ENCODE measurements at places on chromosomes 5 and 9. TPM values are rescaled to one million over a fixed set of nuclear protein-coding genes. Genes with fewer than 3 reads are reported as not detected.

DAP gene
- 34.6 TPM for total RNA-seq

ANKRD31 gene
- 0.32 TPM for total RNA-seq

GPX3 gene
- total RNA-seq: 125 TPM

WNK2 gene
- total RNA-seq: 0.92 TPM

ANKRD20A1 gene
- total RNA-seq: 5.9 TPM

SEC61B gene
- 75.8 TPM for total RNA-seq

IL3 gene
- not detected for total RNA-seq

ARID3C gene
- total RNA-seq: not detected

OTULINL gene
- 0.88 TPM for total RNA-seq

FKBP15 gene
- 18.8 TPM for total RNA-seq

PTTG1 gene
- 74.7 TPM for total RNA-seq

NMUR2 gene
- total RNA-seq: not detected

TAF11L10 gene
- total RNA-seq: not detected

PCDHGA12 gene
- 1.5 TPM for total RNA-seq

PGM5 gene
- 4.1 TPM for total RNA-seq

GRCh38 chr9:12859704-12860251 is 85.0 kb downstream of the LURAP1L start:
- ATAC-seq: peak; percentile 96

DNA sequence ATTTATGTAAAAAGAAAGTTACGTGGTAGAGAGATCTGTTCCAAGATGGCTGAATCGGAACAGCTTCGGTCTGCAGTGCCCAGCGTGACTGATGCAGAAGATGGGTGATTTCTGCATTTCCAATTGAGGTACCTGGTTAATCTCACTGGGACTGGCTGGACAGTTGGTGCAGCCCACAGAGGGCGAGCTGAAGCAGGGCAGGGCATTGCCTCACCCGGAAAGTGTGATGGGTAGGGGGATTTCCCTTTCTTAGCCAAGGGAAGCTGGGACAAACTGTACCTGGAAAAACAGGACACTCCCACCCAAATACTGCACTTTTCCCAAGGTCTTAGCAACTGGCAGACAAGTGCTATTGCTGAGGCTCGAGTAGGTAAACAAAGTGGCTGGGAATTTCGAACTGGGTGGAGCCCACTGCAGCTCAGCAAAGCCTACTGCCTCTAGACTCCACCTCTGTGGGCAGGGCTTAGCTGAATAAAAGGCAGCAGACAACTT is 13.1 kb upstream of the HSD17B4 start:
- peak; percentile 47 for ATAC-seq

DNA sequence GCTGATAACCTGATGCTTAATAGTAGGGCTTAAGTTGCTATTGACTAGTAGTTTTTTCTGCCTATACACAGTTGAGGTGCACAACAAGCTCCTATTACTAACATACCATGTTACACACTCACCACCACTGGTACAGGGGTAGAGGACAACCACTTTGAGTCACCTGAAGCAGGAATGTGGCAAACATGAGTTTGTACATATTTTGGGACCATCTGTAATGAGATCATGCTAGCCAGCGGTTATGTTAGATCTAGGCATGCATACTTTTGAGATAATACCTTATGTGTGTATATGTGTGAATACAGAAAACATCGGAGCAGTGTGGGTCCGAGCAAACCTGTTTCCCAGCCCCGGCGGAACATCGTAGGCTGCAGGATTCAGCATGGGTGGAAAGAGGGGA is 72.8 kb upstream of the NXNL2 start:
- ATAC-seq: no peak

GRCh38 chr5:93193431-93194347 is 387.3 kb downstream of the NR2F1-AS1 start:
- no peak for ATAC-seq

GRCh38 chr9:34687276-34688030 is 3.6 kb downstream of the CCL19 start:
- no peak for ATAC-seq

DNA sequence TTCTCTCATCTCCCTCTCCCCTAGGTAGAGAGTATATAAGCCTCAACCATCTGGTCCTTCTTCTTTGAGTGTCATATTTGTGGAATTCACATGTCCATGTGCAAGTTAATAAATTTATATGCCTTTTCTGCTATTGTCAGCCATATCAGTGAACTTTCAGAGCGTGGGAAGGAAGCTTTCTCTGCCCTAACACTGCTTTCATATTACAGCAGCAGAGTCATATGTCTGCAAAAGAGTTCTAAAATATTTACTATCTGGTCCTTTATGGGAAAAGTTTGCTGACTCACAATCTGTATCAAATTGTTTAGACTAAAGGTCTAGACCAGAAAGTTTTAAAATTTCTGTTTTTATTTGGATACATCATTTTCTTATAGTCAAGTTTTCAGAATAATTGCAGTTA is 669.0 kb downstream of the LRRC70 start:
- ATAC-seq: no peak

GRCh38 chr9:4894076-4894475 is 91.0 kb upstream of the JAK2 start:
- ATAC-seq: peak; percentile 84

GRCh38 chr9:16526380-16526779 is 344.1 kb downstream of the BNC2 start:
- ATAC-seq: no peak

DNA sequence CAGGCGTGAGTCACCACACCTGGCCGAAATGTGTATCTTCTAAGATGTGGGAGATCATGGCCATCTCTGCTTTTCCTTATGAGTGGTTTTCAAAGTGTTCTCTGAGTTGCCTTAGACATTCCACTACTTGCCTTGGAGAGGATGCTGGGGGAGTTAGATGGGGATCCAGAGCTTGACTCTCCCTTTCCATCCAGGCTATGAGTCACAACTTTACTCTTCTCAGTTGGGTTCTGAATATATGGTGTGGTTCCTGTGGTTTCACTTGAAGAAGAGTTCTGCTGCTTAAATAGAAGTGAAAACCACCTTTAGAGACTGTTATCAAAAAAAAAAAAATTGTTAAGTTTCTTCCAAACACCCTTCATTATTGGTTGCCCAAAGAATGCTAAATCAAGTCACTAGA is 217.6 kb downstream of the ZNF608 start:
- ATAC-seq: no peak

- no peak for ATAC-seq
These were observed 31.2 kb downstream of the LHX3 start for GRCh38 chr9:136173648-136174290.

DNA sequence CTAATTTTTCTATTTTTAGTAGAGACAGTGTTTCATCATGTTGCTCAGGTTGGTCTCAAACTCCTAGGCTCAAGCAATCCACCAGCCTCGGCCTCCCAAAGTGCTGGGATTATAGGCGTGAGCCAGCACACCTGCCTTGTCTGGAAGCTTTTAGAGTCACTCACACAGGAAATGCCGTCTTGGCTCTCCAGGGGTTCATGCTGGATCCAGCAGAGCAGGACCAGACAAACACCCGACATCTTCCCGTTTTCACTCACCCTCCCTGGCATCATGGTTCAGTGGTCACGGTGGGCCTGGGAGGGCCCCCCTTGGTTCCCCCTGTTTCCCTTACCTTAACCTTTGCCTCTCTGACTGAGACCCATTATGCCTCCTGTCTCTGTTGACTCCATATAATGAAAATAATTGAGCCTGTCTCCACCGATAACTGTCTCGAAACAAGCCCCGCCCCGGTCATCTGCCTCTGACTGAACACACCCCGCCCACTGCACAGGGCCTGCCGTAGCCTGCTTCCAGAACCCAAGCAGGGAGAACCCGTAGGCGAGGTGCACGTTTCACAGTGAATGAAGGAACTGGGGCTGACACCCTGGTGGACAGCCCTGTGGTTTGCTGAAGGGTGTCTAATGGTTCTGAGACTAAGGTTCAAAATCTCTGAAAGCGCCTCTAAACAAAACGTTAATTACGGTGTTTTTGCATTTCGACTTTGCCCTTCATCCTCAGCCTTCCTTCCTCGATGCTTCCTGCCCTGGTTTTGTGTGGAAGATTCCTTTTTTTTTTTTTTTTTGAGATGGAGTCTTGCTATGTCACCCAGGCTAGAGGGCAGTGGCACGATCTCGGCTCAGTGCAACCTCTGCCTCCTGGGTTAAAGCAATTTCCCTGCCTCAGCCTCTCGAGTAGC is 39.7 kb upstream of the SPRY4 start:
- peak; percentile 93 for ATAC-seq

GRCh38 chr9:78369639-78370219 is 72.8 kb downstream of the PSAT1 start:
- peak; percentile 68 for ATAC-seq

GRCh38 chr5:15420201-15420600 is 79.8 kb upstream of the FBXL7 start:
- no peak for ATAC-seq

DNA sequence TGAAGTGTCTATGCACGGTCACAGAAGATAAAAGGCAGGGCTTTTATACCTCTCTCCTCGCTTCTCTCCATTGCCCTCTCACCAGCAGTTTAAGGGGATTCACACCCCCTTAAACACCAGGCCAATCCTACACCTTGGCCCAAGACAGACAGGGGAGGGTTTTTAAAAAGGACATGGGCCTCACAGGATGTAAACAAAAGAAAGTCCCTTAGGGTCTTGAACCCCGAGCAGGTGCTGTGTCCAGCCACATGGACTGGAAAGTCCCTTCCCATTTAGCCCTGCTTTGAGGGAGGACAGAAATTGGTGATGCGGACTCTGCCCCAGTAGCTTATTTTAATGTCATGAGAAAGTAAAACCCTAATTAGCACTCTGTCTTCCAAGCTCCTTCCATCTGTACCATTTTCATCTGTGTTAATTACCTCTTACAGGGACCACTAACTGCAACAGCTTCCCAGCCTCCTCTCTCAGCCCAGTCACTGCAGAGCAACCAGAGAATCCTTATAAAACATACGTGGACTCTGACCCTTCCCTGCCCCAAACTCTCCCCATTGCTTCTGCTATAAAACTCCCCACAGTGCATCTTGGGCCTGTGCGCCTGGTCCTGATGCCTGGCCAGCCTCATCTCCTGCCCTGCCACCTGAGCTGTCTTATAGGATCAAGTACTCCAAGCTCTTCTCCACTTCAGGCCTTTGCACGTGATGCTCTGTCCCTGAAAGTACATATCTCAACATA is 16.7 kb downstream of the WHRN start:
- ATAC-seq: no peak

GRCh38 chr5:10550222-10550995 is 13.5 kb upstream of the ANKRD33B start:
- ATAC-seq: no peak

- no peak for ATAC-seq
These were observed 162.7 kb downstream of the MACROH2A1 start for GRCh38 chr5:135236228-135236907.

- ATAC-seq: peak; percentile 50
These were observed 248.0 kb downstream of the NTRK2 start for GRCh38 chr9:84917366-84918070.

DNA sequence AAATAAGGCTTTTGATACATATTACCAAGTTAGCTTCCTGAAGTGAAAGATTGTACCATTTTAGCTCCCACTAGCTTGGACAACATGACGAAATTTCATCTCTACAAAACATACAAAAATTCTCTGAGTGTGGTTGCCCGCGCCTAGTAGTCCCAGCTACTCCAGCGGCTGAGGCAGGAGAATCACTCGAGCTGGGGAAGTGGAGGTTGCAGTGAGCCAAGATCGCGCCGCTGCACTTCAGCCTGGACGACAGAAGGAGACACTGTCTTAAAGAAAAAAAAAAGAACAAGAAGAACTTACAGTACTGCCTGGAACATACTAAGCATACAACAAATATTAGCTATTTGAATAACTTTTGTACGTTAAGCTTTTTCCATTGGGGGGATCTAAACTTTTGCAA is 29.7 kb upstream of the NRG2 start:
- no peak for ATAC-seq

GRCh38 chr5:124742983-124743601 is 3.3 kb downstream of the ZNF608 start:
- ATAC-seq: peak; percentile 77

- ATAC-seq: no peak
These were observed 103.9 kb downstream of the ENC1 start for GRCh38 chr5:74536658-74537057.

- ATAC-seq: peak; percentile 72
These were observed 141.6 kb downstream of the GHR start for GRCh38 chr5:42564689-42565356.

GRCh38 chr5:124888050-124888506 is 141.6 kb upstream of the ZNF608 start:
- ATAC-seq: no peak

DNA sequence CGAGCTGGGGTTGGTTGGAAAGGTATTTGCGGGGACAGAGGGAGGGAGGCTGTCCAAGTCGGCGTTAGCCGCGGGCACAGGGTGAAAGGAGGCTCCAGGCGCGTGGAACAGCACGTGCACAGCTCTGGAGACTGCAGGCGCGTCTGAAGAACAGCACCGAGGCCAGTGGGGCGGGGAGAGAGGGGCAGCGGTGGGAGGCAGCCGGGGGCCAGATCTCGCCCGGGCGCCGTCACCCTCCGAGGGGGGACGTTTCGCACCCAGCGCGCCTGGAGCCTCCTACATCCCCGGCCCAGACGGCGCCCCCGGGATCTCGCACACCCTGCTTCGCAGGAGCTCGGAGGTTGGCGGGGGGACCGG is 79.6 kb downstream of the NTNG2 start:
- ATAC-seq: no peak

GRCh38 chr5:178458140-178458539 is 132.1 kb downstream of the COL23A1 start:
- ATAC-seq: no peak

DNA sequence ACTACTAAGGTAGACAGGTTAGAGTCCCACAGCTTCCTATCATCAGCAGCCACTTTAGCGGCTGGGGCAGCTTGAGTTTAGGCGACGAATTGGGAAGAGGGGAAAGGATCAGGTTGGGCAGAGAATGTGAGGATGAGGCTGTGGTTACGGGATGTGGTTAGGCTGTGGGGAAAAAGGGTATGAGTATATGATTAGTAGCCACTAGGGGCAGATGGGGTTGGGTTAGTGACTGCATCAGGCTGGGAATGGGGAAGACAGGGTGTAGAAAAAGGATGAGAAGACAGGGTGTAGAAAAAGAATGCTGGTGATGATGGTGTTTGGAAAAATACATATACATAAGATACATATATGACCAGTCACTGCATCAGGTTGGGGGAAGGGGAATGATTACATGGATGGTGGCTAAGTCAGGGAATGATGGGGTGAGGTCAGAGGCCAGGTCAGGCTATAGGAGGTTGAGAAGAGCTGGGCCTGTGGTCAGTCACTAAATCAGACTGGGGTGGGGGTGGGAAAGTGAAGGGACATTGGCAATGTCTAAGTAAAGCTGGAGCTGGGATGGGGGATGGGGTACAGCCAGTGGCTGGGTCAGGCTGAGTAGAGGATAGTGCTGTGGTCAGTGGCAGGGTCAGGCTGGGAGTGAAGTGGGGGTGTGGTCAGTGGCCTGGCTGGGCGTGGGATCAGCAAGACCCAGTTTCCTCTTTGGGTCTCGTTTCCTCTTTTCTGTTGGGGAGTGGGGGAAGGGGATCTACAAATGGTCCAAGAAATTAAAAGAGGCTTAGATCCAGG is 2.1 kb downstream of the TLN1 start:
- no peak for ATAC-seq

DNA sequence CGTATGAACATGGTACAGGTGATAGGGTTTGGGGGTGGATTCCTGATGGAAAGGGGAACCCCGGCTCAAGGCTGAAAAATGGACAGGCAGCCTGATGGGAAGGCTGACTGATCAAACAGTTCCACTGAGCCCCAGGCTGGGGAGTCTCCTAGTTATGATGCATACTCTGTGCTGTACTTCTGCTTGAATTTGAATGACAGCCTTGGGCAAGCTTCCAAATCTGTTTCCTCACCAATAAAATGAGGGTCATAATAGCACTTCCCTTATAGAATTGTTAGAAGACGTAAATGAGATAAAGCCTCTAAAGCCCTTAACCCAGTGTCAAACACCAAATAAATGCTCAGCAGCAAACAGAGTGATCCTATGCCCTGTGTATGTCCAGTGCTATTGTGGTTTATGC is 478.5 kb upstream of the DMAC1 start:
- no peak for ATAC-seq

All from esophagus mucosa (tissue), 1 donor.